ENCODE measurements at places on chromosomes 2 and 18.

- DNase-seq = no peak
Observed at GRCh38 chr2:35298493-35298892, 1057.1 kb upstream of the CRIM1 start.

GRCh38 chr2:70214953-70215549, 24.2 kb upstream of the C2orf42 start:
- no peak for DNase-seq

DNA sequence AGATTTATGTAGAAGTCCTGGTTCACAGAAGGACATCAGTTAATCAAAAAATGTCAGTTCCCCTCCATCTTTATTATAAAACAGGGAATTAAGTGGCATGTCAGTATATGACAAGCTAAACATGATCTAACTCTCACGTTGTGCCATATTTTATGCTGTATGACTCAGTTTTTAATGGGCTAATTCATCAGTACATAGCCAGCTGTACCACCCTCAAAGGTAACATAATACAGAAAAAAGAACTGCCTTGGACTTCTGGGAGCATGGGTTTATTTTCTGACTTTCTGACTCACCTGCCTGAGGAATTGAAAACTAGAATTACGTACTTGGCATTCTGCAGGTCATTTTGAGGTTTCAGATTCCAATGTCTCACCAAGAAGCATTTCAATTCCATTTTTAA, 135.7 kb downstream of the CMPK2 start:
- no peak for DNase-seq

GRCh38 chr2:171522788-171523087, 464 bp downstream of the CYBRD1 start:
- no peak for DNase-seq

- DNase-seq = no peak
Observed at GRCh38 chr2:80092474-80092873, 212.1 kb downstream of the LRRTM1 start.

DNA sequence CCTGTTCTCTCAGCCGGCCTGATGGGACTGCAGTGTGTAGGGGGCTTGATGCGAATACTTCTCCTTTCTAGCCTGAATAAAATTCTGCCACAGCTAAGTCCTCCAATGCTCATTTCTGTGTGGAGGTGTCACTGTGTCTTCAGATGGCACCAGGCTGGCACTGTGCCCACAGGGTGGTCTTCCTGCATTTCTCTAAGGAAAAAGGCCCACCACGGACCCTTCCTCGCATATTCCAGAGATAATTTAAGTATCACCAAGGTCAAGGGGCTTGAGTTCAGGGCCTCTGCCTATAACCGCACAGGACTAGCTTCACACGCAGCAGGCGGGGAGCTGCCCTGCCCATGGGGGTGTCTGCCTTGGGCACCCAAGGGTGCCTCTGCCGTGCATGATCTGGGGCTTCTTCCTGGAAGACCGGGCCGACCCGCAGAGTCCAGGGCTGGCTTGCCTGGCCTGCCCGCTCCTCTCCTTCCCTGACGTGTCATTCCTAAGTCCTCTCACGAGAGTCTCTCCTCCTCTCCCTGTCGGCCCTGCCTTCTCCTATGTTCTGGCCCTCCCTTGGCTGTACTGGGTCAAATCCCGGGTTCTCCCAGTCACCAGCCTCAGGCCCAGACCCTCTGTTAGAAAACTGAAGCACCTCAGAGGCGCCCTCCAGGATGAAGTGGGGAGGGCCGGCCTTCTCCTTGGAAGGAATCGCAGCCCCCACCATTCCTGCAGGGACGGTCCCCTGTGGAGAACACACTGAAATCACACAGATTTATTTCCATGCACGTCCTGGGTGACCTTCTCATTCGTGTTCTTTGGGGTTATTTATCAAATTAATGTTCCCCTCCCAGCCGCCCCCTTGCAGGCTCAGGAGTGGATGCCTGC, 48.9 kb upstream of the PXDN start:
- DNase-seq = no peak

DNA sequence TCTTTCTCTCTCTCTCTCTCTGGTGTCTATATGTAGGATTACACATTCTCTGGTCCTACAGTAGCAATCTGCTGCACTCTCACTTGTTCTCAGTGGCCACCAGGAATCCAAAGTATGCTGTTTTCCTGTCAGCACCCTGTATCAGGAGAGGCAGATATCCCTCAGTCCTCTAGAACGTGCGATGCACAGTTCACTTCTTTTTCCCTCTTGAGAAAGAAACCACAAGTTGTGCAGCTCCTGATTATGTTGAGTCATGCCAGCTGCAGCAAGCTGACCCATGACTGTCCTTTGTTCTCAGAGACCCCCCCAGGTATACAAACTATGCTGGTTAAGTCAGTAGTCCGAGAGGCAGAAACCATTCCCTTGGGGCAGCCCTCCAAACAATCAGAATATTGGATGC, 54.6 kb downstream of the LANCL1 start:
- DNase-seq = no peak

DNA sequence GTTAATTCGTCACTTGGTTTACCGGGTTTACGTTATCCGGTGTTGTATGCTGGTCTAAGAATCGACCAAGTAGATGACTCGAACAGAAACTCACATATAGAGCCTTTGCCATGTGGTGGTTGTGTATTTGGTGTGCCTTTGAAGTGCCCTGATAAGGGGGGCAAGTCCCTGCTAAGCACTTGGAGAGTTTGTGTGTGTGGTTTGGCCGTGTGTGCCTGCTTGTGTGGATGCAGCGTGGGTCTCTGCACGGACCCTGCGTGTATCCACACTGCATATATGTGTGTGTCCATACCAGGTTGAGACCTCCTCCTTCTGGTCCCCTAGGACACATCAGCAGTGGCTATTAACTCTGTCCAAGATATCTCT, 2.4 kb upstream of the CELF4 start:
- DNase-seq = no peak

- no peak for DNase-seq
Observed at GRCh38 chr2:56682397-56682760, 498.6 kb downstream of the CCDC85A start.

DNA sequence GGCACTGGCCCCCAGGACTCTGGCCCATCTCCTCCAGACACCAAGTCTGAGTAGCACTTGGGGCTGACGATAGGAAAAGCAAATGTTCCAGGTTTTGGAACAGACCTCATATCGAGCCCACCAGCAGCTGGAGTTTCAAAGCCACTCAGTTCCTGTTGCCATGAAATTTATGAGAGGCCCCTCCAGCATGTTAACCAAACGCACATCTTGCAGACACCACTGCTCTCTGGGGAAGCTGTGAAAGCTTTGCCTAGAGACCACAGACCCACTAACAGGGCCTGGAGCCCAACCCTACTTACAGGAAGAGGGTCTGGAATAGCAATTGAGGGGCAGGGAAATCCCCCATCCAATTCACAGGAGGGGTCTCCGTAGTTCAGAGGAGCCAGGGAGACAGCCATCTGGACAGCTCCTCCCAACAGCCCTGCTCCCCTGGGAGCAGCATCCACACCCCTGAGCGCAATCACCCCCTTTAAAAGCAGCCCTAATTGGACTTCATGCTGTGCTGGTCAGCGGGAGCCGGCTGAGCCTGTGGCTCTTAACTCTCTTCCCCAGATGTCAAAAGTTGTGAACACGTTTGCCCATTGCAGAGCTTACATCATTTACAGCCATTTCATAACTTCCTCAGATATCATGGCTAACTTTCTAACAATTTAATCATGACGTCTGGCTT, 81.3 kb downstream of the TGFA start:
- DNase-seq = no peak

GRCh38 chr2:218046238-218046637, 22.8 kb upstream of the RUFY4 start:
- no peak for DNase-seq

- no peak for DNase-seq
Observed at GRCh38 chr2:111135910-111136297, 15.2 kb downstream of the BCL2L11 start.

DNA sequence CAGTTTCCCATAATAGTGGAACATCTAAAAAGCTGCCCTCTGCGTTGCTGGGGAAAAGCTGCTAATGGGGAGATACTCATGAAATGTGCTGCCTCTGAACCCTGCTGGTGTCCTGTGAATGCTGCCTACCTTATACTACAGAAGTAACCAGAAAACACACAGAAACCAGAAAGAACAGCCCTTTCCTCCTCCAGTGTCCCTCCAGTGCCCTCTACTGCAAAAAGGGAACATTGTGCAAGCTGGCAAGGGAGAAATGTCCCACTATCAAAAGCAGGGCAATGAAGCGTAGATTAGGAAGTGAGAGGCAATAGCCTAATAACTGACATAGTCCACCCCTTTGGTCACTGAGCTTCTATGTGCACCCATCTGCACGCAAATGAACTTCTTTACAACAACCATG, 162.7 kb upstream of the ETAA1 start:
- no peak for DNase-seq

- DNase-seq = no peak
Observed at GRCh38 chr18:34709750-34710441, at the start of gene DTNA. Gene DTNA (plus strand): TSS chr18:34710298. CDS start chr18:34755977, 45,679 bp downstream.

GRCh38 chr18:51383711-51384110, 186.2 kb upstream of the MEX3C start:
- no peak for DNase-seq

DNA sequence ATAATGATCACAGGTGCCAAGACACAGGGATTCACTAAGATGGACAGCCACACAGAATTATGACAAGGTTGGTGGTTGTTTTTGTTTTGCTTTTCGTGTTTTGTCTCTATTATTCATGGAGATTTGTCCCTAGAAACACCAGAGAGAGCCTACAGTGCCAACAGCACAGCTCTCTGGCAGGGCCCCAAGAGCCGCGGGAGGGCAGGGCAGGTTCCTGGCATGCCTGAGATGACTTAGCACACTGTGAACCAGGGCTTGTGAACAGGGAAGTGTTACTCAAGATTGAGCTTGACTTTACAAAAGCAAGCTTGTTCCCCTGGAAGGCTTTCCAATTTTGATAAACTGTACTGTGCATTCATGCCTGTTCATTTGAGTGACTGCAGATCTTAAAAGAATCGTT, 437.4 kb upstream of the SALL3 start:
- DNase-seq = no peak

DNA sequence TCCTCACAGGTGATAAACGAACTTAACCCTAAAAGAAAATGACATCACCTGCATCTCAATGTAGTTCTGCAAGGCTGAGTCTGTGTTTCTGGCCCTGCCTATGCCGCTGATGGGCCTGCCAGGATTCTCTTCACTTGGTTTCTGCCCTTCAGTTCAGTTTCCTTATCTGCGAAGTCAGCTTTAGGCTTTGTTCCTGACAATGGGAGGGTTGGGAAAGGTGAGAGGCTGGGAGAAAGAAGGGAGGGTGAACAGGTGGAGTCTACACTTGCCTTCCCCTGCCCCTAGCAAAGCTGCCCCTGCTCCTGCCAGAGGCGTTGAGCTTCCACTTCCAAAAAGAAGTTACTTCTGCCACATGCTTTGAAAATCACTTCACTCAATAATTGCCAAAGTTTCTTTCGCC, 124.0 kb upstream of the APCDD1 start:
- no peak for DNase-seq

GRCh38 chr2:211591426-211591825, 947.2 kb downstream of the ERBB4 start:
- no peak for DNase-seq

DNA sequence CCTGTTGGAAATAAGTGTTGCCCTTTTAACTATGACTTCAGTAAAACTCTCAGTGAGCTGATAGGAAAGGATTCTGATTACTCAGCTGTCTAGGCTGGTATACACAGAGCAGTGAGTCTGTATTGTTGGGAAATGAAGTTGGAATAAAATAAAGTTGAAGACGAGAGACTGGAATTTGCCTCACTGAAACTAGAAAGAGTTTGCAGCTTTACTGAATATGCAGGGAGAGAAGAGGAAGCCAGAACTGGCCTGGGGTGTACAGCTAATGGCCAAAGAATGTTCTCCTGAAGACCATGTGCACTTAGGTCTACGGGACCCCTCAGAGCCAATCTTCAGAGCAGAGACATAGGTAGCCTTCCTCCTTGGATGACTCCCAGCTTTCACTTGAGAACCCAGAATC, 26.5 kb downstream of the EIF4E2 start:
- DNase-seq = no peak

DNA sequence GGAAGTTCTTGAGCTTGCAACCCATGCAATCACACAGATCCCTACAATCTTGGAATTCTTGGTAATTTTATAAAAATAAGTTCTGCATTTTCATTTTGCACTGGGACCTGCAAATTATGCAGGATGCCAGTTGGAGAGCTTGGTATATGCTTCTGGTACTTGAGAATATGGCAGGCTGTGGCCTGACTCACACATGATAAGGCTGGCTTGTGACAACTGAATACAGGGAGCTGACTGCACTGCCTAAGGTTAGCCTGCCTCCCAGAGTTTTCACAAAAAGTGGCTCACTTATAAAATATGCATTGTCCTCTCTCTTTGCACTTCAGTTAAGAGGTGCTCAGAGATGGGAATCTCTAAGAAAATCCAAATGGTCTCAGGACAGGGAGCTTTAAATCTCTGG, 265.5 kb upstream of the KCNJ3 start:
- DNase-seq = no peak

DNA sequence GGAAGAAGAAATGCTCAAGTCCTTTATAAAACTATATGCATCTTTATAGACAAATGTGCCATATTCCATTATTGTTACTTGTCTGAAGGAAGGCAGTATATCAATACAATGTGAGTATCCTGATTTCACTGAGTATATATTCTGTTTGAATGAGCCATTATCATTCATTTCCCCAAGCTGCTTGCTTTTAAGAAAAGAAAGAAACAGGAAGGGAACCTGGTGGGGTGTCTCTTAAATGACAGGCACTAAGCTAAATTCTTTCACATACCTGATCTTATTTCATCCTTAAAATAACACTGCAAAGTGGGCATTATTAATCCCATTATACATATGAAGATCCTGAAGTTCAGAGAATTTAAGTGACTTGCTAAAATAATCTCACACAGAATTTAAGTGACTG, 307.9 kb downstream of the SLC8A1 start:
- DNase-seq = no peak

DNA sequence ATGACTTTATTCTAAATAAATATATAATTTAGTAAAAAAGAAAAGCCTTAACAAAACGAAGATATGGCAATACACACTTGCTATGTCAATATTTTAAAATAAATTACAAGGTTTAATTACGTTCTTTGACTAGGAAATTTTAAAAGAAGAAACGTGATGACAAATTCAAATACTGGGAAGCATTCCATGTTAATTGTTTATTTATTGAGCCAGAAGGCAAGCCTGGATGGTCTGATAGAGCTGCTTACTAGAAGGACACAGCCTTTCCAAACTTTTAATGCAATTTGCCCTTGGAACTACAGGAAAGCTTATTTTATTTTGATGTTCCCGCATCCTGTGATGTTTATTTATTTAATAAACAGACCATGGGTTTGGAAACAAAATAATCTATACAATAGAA, 33.4 kb upstream of the DSEL start:
- no peak for DNase-seq

DNA sequence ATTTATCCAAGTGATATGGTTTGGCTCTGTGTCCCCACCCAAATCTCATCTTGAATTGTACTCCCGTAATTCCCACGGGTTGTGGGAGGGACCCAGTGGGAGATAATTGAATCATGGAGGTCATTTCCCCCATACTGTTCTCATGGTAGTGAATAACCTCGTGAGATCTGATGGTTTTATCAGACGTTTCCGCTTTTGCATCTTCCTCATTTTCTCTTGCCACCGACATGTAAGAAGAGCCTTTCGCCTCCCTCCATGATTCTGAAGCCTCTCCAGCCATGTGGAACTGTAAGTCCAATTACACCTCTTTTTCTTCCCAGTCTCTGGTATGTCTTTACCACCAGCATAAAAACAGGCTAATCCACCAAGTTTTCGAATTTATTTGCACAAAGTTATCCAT, 20.3 kb upstream of the CHST10 start:
- DNase-seq = no peak

All from activated CD4-positive, alpha-beta T cell treated with anti-CD3 and anti-CD28 coated beads, Interleukin-2, Interleukin-4, amounts not matched to agents 100 ng/mL and 50 ng/mL, durations not matched to agents 16 hours and 8 hours (primary cell).